CD8-positive, alpha-beta memory T cell (primary cell): ENCODE measurements at places on chromosomes 2 and 18. TPM values are rescaled to one million over a fixed set of nuclear protein-coding genes. Genes with fewer than 3 reads are reported as not detected.

The SPC25 gene
- polyA plus RNA-seq, result not detected

The TXNDC2 gene
- polyA plus RNA-seq, result not detected

The MC5R gene
- not detected for polyA plus RNA-seq

The LRRFIP1 gene
- polyA plus RNA-seq, result 128 TPM

The PAX8 gene
- polyA plus RNA-seq, result 0.97 TPM

The UGT1A6 gene
- polyA plus RNA-seq, result not detected

The ADGRF3 gene
- polyA plus RNA-seq, result 0.43 TPM

The SCN9A gene
- not detected for polyA plus RNA-seq

The ELOA2 gene
- polyA plus RNA-seq, result not detected

The PLGLB2 gene
- polyA plus RNA-seq, result not detected

The ABI2 gene
- 30.3 TPM for polyA plus RNA-seq

The PLB1 gene
- polyA plus RNA-seq, result 0.16 TPM

The GYPC gene
- 226 TPM for polyA plus RNA-seq

The REEP1 gene
- not detected for polyA plus RNA-seq

DNA sequence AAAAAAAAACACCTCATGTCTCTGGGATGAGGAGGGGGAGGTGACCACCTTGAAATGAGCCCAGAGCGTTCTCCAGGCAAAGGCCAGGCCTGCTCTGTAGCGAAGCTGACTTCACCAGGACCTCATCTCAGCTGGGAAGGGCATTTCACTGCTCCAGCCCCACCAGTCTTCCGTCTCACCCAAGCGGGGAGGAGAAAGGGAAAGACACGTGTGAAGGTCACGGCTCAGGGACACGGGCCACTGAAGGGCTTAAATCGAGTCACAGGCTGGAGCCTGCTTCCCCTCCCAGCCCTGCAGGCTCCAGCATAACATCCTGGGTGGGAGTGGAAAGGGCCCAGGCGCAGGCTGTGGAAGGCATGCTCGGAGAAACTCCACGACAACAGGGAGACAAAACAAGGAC is 18.1 kb downstream of the THAP4 start:
- H3K27ac ChIP-seq, result no peak overlapping the region
- peaks cover 13% of the 10 kb centered on the region for H3K4me1 ChIP-seq
- no peaks in the 10 kb centered on the region for H3K27me3 ChIP-seq

- no peak for DNase-seq
- H3K4me1 ChIP-seq, result peaks cover 12% of the 10 kb centered on the region
- H3K27ac ChIP-seq, result no peak overlapping the region
- no peaks in the 10 kb centered on the region for H3K27me3 ChIP-seq
These were observed 91.8 kb upstream of the SERTAD2 start for GRCh38 chr2:64745562-64745961.

GRCh38 chr18:35672897-35673296 is 91.4 kb downstream of the GALNT1 start:
- DNase-seq, result no peak
- no peaks in the 10 kb centered on the region for H3K36me3 ChIP-seq
- H3K4me1 ChIP-seq, result no peaks in the 10 kb centered on the region
- H3K27me3 ChIP-seq, result no peaks in the 10 kb centered on the region

DNA sequence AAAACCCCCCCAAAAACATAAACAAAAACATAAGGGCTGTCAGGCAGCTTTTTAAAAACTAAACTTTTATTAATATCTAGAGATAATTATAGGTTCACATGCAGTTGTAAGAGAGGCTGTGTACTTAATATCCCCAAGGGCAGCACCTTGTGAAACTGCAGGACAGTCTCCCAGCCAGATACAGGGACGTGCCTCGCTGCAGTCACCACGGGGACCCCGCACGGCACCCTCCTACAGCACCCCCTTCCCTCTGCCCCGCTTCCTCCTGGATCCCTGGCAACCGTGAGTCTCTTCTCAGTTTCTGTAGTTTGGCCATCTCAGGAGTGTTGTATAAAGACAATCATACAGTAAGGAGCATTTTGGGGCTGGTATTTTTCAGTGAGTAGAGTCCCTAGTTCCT is 6.8 kb upstream of the COLEC11 start:
- no peaks in the 10 kb centered on the region for H3K36me3 ChIP-seq
- no peaks in the 10 kb centered on the region for H3K27me3 ChIP-seq
- no peak overlapping the region for H3K4me3 ChIP-seq
- DNase-seq, result no peak

DNA sequence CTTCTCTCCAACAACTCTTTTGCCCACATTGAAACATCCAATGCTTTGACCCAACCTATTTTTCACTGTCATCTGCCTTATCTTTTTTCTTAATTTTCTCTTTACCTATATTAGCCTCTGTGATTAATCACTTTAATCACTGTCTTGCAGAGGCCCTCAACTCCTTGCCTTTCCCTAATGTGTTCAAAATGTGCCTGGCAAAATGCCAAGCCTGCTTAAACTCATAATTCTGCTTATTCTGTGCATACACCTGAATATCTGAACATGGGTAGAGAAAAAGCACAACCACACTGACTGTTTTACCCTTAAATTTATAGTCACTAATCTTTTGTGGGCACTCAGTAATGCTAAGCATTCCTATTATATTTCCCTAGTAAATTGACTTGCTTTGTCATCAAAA is 63.0 kb upstream of the GALNT13 start:
- no peaks in the 10 kb centered on the region for H3K27me3 ChIP-seq
- H3K4me3 ChIP-seq, result no peak overlapping the region
- H3K36me3 ChIP-seq, result no peaks in the 10 kb centered on the region
- DNase-seq, result no peak
- no peaks in the 10 kb centered on the region for H3K4me1 ChIP-seq
- H3K27ac ChIP-seq, result no peak overlapping the region

- no peak overlapping the region for H3K4me3 ChIP-seq
- no peak for DNase-seq
- H3K27me3 ChIP-seq, result no peaks in the 10 kb centered on the region
- no peaks in the 10 kb centered on the region for H3K36me3 ChIP-seq
These were observed 95.3 kb upstream of the RNF152 start for GRCh38 chr18:61988100-61988499.

DNA sequence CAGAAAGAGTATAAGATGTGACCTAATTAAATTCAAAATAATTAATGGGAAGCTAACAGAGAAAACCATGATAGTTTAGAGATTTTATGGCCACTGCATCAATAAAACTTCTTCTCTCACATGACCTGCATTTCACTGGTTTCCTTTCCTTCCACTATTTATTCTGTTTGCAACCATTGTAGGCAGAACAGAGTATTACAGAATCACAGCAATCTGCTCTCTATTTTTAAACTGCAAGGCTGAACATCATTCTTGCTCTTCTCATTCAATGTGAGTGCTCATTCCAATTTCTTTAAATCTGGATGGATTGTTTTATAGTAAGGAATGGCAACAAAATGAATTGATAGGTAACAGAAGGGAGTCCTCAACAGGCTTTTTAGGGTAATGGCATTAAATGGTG is 715.5 kb upstream of the RAB6C start:
- no peak overlapping the region for H3K4me3 ChIP-seq
- no peaks in the 10 kb centered on the region for H3K36me3 ChIP-seq
- no peaks in the 10 kb centered on the region for H3K4me1 ChIP-seq
- DNase-seq, result no peak
- H3K27me3 ChIP-seq, result no peaks in the 10 kb centered on the region

DNA sequence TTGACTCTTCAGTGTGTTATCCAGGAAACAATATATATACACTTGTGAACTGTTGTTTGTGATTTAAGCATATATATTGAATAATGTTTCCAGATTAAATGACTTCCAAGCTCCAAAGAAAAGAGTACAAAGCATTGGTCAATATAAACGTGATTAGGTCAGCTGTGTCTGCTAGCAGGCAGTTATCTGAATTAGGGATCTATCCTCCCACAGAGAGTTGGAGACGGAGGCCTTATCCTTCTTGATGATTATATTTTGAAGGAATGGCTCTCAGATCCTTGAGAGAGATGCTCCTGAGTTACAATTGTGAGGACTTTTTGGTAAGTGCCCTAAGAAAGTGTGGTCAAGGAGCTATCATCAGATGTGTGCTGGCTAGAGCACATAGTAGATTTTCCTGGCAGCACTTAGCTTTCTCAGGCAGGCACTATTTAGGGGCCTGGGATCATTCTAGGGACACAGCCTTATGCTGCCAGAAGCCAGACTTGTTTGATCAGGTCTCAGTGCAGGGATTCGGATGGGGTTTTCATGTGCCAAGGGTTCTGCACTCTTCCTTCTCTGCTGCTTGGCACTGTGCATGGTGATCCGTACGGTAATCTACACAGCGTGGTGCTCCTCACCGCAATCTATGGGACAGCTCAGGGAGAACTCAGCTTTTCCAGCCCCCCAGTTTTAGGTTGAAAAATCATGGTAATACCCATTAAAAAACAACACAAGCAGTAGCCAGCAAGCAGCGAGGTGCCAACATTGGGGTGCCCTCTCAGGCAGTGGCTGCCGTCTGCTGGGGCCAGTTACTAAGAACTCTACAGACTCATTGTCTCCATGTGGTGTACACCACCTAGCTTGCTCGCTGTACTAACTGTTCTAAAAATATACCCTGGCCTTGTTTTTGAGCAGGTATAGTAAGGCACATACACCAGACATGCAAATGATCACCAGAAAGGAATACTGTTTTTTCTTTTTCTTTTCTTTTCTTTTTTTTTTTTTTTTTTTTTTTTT is 8.0 kb upstream of the ZDBF2 start:
- H3K4me1 ChIP-seq, result no peaks in the 10 kb centered on the region
- peaks cover 9% of the 10 kb centered on the region for H3K27me3 ChIP-seq
- H3K27ac ChIP-seq, result no peak overlapping the region
- no peak for DNase-seq
- no peak overlapping the region for H3K4me3 ChIP-seq

- no peak overlapping the region for H3K27ac ChIP-seq
- no peak for DNase-seq
- no peaks in the 10 kb centered on the region for H3K27me3 ChIP-seq
- H3K4me3 ChIP-seq, result no peak overlapping the region
- no peaks in the 10 kb centered on the region for H3K4me1 ChIP-seq
- no peaks in the 10 kb centered on the region for H3K36me3 ChIP-seq
These were observed 185.2 kb upstream of the LRRTM1 start for GRCh38 chr2:80489717-80490116.

GRCh38 chr2:63225964-63226686 is 175.5 kb downstream of the OTX1 start:
- no peak for DNase-seq
- H3K36me3 ChIP-seq, result no peaks in the 10 kb centered on the region
- H3K27ac ChIP-seq, result no peak overlapping the region
- H3K4me3 ChIP-seq, result no peak overlapping the region
- no peaks in the 10 kb centered on the region for H3K4me1 ChIP-seq

GRCh38 chr2:19845323-19845920 is 56.4 kb downstream of the TTC32 start:
- H3K4me3 ChIP-seq, result no peak overlapping the region
- H3K36me3 ChIP-seq, result no peaks in the 10 kb centered on the region
- H3K4me1 ChIP-seq, result no peaks in the 10 kb centered on the region
- H3K27ac ChIP-seq, result no peak overlapping the region
- no peaks in the 10 kb centered on the region for H3K27me3 ChIP-seq
- DNase-seq, result no peak

GRCh38 chr2:774436-774835 is 97.2 kb upstream of the TMEM18 start:
- DNase-seq, result no peak
- H3K27ac ChIP-seq, result no peak overlapping the region
- H3K4me1 ChIP-seq, result no peaks in the 10 kb centered on the region
- H3K36me3 ChIP-seq, result no peaks in the 10 kb centered on the region

- no peak for DNase-seq
- peak overlapping the region; percentile 59 for H3K27ac ChIP-seq
- no peaks in the 10 kb centered on the region for H3K27me3 ChIP-seq
These were observed 43.6 kb downstream of the SRBD1 start for GRCh38 chr2:45567288-45567963.

DNA sequence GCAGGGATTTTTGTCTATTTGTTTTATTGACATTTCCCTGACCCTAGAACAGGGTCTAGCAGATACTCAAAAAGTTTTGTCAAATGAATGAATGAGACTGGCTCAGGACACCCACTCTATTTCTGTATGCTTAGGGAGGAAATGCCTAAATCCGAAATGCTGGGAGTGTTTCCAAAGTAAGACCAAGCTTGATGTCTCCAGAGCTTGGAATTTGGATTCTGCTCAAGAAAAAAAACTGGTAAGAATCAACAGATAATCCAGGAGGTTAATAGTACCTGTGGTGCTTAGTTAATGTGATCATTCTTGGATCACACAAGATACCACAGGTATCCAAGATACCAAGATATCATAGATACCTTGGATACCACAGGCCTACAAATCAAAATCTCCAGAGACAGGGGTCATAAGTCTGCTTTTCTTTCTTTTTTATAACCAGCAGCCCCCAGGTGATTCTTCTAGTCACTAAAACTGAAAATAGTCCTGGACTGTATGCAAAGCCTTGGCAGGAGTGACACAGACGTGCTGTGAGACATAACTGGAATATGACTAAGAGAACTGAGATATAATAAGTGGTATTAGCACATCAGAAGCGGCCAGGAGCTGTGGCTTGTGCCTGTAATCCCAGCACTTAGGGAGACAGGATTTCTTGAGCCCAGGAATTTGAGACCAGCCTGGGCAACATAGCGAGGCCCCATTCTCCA is 39.9 kb upstream of the SP3 start:
- no peak overlapping the region for H3K27ac ChIP-seq
- H3K4me1 ChIP-seq, result no peaks in the 10 kb centered on the region
- H3K27me3 ChIP-seq, result no peaks in the 10 kb centered on the region
- DNase-seq, result no peak
- no peak overlapping the region for H3K4me3 ChIP-seq

- no peaks in the 10 kb centered on the region for H3K27me3 ChIP-seq
- H3K27ac ChIP-seq, result no peak overlapping the region
- H3K36me3 ChIP-seq, result no peaks in the 10 kb centered on the region
- no peaks in the 10 kb centered on the region for H3K4me1 ChIP-seq
These were observed 41.7 kb downstream of the TEX44 start for GRCh38 chr2:231634412-231634811.

- H3K4me1 ChIP-seq, result no peaks in the 10 kb centered on the region
- H3K27ac ChIP-seq, result no peak overlapping the region
- H3K36me3 ChIP-seq, result no peaks in the 10 kb centered on the region
- DNase-seq, result no peak
- no peak overlapping the region for H3K4me3 ChIP-seq
These were observed 267.4 kb downstream of the LNPK start for GRCh38 chr2:175734686-175735085.

DNA sequence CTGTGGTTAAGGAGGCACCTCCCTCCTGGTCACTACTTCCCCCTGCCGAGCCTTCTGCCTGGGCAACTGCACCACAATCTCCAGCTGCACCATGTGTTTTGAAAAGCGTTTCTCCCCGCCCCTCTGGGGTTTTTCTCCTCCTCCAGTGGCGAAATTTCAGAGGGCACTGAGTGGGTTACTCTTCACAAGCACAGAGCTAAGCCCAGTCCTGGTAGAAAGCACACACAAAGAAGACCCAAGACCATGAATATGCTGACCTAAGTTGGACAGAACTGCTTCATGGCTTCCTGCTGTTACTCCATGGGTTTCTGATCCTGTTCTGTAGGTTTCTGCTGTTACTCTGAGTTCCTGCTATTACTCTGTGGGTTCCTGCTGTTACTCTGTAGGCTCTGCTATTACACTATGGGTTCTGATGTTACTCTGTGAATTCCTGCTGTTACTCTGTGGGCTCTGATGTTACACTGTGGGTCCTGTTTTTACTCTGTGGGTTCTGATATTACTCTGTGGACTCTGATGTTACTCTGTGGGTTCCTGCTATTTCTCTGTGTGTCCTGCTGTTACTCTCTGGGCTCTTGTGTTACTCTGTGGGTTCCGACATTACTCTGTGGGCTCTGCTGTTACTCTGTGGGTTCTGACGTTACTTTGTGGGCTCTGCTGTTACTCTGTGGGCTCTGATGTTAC is 216.6 kb downstream of the RTP5 start:
- H3K27me3 ChIP-seq, result no peaks in the 10 kb centered on the region
- no peaks in the 10 kb centered on the region for H3K36me3 ChIP-seq
- H3K27ac ChIP-seq, result no peak overlapping the region
- no peak for DNase-seq
- no peak overlapping the region for H3K4me3 ChIP-seq
